ENCODE measurements at places on chromosomes 2 and 18.

DNA sequence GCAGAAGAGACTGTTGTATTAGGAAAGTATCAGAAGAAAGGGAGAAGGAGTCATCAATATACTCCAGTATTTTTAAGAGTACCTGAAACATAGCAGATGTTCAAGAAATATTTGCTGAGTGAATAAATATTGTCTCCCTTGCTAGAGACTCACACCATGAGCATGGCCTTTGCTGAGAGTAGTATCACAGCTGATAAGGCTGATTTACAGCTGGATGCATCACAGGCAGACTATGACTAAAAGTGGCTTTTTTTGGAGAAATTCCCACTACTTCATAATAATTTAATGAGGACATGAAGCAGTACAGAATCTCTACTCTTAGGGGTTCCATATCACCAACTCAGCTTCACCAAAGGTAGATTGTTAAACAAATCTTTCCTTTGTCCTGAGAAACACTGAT lies 373.3 kb downstream of the RBM43 start:
- DNase-seq: no peak

- DNase-seq: no peak
These were observed 1.2 kb downstream of the SAP130 start for GRCh38 chr2:128026448-128027277.

GRCh38 chr2:133054297-133054696 lies 384.3 kb upstream of the LYPD1 start:
- no peak for DNase-seq

- DNase-seq: no peak
These were observed 5.3 kb upstream of the REG1A start for GRCh38 chr2:79114797-79115494.

DNA sequence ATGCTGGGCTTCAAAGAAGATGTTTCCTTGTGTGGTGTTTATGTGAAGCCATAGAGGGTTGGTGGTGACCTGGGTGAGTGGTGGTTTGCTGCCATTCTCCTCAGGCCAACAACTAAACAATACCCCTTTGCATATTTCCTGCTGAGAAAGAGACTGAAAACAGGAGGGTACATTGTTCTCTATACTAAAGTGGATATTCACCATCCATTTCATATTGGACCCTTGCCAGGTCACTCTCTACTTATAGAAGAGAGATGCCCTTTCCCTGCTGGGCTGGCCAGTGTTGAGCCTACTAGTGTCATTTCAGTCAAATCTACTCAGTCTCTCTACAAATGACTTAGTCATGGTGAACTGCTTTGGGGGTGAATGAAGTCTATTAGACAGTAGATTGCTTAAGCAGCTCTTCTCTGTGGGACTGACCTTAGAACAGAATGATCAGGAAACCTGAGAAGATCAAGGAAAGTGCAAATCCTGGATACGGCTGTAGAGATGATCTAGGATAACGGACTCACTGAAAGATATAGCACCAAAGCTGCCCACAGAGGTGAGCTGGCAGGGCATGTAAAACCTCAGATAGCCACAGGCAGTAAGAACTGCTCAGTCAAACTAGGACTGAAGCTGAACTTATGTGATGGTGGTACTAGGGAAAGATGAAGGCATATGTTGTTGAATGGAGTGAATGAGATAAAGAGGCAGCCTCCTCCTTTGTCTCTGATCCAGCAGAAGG lies 154.9 kb downstream of the MYO3B start:
- DNase-seq: no peak

DNA sequence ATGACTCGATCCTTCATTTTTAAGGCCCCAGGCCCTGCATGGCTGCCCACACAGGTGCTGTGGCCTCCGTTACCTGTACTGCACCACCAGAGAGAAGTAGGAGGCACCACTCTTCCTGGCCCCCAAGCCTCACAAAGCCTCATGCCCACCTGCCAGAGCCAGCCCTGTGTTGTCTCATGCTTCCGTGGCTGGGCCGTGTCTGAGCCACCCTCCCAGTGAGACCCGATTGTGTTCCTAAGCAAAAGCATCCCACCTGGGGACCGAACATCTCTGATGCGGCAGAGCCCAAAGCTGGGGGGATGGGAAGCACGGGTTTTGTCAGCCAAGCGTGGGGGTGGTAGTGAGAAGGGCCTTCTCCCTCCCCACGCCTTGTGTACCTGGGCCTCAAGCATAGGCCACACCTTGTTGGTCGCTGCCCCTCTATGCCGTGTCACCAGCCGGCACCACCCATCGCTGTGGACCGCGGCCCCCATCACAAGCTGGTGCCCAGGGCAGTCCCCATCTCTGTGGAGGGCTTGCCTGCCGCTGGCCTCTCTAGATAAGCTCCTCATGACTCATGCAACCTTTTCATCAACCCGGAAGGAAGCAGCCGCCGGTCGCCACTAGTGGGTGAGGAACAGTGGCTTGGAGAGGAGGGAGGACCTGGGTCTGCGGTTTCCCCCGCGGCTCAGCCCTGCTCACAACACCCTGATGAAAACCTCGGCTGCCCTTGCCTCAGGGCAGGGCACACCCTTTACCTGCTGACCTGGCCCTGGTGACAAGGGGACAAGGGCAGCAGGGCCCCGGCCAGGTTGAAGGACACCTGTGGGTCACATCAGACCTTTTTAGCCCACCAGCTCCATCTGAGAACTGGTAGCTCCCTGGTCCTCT lies 2.7 kb upstream of the RNPEPL1 start:
- no peak for DNase-seq
